ENCODE measurements at places on chromosomes 6 and 20.

GRCh38 chr20:4509825-4510522 is 211.7 kb upstream of the PRND start:
- no peak for DNase-seq

- no peak for DNase-seq
Observed at GRCh38 chr6:129513471-129513870, 196.5 kb downstream of the ARHGAP18 start.

DNA sequence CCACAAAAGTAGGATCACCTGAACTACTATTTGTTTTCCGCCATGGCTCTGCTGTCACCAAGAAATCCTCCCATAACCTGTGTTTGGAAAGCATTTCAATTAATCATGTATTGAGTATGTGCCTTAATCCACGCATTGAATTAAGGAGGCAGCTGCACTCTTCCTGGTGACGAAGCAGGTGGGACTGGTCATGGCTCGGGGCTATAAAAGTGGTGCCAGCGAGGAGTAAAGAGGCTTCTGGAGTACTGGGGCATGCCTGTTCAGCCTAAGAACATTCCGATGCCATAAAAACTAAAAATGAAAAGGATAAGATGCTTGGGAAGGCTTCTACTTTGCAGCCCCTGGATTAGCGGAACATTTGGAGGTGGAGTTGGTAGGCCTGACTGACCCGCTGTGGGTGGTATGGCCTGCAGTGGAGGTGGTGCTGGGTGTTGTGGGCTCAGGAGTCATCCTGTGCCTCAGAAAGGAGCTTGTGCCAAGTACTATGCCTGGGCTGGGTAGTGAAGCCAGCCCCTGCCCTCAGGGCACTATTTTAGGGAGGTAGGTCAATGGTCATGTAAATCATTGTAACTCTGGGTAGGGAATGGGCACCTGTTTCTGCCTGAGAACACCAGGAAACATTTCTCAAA is 110.5 kb downstream of the B3GAT2 start:
- no peak for DNase-seq

DNA sequence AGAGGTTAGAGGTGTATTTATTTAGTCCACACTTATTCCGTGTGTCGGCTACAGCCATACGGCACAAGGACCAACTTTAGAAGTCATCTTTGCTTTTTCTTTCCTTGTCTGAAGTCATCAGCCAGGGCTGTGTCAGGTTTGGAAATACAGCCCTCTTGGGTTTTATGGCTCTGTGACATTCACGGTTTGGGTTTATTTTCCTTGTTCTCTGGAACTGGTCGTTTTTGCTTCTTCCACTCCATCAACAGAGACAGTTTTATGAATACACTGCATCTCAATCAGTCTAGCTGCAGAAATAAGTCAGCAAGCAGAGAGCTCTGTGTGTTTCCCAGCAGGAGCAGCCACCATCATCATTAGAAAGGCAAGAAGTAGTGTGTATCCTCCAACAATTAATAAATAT is 132.5 kb downstream of the TBC1D7 start:
- DNase-seq, result no peak

DNA sequence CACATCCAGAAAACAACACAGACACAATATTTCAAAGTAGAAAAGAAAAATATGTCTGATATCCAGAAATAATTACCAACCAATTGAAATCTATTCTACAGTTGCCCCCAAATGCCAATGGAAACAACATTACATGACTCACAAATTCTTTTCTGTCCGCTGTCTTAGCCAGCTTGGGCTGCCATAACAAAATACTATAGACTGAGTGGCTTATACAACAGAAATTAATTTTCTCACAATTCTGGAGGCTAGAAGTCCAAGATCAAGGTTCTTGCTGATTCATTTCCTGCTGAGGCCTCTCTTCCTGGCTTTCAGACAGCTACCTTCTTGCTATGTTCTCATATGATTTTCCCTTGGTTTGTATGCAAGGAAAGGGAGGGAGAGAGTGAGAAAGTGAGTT is 698.1 kb downstream of the DHX35 start:
- no peak for DNase-seq

DNA sequence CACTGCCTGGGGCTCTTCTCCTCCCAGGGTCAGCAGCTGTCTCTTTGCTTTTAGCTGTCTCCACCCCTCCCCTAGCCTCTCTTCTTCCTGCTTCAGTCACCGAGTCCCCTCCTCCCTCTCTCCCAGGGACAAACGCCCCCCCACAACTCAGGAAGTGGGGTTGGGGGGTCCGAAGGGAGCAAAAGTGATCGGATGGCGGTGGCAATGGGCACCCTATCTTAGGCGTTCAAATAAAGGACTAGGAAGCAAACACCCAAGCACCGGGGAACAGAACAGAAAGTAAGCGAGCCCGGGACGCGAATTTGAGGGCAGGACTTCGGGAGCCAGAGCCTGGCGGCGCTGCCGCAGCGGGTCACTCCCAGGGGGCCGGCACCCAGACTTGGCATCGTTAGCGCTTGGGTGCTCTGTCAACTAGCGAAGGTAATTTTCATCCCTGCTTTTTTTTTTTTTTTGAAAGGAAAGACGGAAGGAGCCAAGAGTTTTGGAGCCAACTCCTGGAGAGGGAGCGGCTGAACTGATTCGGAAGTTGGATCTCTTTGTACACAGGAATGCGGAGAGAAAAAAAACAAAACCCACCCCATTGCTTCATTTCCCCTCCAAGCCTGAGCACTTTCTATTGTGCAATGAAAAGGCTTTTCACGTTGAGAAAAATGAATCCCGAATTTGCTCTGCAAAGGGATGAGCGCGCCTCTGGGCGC is 815 bp upstream of the ITPR3 start:
- DNase-seq, result peak; percentile 68

DNA sequence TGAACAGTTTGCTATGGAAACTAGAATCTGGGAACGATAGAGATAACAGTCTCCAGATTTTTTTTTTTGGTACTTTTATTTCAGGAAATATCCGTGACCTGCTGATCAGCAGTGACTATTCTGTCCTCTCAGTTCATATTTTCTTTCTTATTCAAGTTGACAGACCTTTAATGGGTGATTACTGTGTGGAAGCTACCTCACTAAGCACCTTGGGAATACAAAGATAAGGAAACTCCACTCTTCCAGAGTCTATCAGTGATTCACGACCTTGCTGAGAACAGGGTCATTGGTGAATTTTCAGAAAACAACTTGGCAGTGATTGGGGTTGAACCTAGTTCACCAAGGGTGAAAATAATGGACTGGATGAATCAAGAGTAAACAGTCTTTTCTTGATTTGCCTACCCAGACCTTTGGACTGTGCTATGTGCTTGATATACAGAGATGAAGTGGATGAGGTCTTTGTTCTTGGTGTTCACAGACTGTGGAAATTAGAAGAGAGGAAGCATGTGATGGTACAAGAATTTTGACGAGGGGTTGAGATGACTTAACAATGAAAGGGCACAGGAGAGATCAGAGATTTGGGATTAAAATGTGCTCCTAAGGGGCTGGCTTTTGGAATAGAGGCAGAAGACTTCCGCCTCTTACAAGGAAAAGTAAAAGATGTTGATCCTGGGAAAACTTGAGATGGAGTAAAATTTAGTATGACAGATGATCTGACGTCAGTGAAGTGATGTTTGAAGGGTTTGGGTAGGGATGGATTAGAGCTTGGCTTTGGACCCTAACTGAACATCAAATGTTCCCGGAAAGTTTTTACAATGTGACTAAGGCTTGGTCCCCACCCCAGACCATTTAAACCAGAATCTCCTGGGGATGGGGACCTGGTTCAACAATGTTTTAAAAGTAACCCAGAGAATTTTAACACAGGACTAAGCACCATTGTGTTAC is 1.2 kb downstream of the KAT14 start:
- no peak for DNase-seq

DNA sequence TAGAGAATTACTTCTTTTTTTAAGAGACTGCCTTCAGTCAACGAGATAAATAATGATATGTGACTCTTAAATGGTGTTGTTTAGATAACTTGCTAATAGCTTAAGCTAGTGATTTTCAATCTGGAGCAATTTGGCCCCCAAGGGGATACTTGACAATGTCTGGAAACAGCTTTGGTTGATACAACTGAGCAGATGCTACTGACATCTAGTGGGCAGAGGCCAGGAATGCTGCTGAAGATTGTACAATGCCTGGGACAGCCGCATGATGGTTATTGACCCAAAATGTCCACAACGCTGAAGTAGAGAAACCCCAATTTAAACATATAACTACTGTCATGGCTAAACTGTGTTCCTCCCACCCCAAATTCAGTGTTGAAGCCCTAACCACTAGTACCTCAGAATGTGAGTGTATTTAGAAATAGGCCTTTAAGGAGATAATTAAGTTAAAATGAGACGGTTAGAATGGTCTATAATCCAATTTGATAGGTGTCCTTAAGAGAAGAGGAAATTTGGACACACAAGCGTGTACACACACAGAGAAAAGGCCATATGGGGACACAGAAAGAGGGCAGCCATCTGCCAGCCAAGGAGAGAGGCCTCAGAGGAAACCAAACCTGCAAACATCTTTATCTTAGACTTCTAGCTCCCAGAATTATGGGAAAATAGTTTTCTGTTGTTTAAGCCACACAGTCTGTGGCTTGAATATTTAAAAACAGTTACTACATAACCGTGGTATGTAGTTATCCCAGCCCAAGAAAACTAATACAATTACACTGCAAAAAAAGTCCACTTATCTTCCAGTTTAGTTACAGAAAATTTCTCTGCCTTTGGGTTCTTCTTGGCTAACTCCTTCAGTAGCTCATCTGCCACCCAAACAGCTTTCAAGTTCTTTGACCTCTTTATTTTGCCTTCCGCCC is 22.2 kb downstream of the RWDD2A start:
- peak; percentile 30 for DNase-seq

GRCh38 chr6:6314596-6314995 is 5.9 kb downstream of the F13A1 start:
- DNase-seq, result no peak

GRCh38 chr6:25749837-25750236 is 4.7 kb upstream of the SLC17A4 start:
- DNase-seq, result no peak

DNA sequence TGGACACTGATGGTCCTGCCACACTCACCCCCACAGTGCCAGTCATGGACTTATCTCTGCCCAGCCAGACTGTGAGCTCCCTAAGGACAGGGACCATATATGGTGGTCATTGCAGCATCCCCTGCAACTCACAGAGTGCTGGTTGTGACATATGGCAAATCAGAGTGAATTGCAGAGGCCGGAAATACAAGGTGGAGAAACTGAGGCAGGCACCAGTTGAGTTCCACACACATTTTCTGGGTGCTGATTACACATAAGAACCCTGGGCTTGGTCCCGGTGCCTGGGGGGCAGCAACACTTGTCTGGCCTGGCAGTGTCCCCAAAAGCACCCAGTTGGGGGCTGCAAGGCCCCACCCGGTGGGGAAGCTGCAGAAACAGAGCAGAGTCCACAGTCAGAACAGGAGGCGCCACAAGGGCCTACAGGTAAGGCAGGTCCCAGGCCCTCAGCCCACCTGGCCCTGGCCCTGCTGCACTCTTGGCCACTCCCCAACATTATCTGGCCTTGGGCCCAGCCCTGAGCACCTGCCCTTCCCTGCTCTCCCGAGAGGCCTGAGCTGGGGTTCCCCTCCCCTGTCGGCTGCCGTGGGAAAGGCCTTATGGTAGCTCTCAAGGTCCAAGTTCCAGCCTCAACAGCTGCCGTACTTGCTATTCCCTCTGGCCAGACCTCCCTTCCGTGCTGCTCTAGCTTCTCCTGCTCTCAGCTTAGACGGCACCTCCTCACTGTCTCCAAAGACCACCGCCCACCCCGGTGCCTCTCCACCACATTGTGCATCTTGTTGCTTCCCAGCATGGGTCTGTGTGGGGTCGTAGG is 140.8 kb upstream of the PTPN1 start:
- DNase-seq, result no peak

DNA sequence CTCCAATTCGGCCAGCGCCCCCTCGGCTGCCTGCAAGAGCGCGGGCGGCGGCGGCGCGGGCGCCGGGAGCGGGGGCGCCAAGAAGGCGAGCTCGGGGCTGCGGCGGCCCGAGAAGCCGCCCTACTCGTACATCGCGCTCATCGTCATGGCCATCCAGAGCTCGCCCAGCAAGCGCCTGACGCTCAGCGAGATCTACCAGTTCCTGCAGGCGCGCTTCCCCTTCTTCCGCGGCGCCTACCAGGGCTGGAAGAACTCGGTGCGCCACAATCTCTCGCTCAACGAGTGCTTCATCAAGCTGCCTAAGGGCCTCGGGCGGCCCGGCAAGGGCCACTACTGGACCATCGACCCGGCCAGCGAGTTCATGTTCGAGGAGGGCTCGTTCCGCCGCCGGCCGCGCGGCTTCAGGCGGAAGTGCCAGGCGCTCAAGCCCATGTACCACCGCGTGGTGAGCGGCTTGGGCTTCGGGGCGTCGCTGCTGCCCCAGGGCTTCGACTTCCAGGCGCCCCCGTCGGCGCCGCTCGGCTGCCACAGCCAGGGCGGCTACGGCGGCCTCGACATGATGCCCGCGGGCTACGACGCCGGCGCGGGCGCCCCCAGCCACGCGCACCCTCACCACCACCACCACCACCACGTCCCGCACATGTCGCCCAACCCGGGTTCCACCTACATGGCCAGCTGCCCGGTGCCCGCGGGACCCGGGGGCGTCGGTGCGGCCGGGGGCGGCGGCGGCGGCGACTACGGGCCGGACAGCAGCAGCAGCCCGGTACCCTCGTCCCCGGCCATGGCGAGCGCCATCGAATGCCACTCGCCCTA is 963 bp downstream of the FOXF2 start:
- DNase-seq, result no peak

DNA sequence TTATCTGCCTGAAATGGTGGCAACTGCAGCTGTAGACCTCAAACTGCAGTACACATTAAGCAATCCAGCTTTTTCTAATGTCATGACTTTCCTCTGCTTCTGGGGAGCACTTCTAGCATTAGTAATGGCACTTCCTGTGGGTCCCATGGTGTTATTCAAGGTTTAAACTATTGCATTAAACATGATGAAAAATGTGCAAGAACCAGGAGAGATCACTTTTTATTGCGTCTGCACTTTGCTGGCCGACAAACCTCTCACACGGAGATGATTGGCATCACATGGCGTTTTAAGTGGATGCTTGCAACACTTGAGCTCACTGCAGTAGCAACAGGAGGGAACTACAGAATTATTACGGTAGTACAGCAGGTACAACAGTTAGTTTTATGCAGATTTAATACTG is 148.4 kb downstream of the HIVEP2 start:
- no peak for DNase-seq

Data from hepatic stellate cell (primary cell).